Central memory CD4-positive, alpha-beta T cell (primary cell): ENCODE measurements at places on chromosomes 7 and 10.
A peak's percentile ranks its signal among the peaks of the same experiment; 100 is the strongest.

DNA sequence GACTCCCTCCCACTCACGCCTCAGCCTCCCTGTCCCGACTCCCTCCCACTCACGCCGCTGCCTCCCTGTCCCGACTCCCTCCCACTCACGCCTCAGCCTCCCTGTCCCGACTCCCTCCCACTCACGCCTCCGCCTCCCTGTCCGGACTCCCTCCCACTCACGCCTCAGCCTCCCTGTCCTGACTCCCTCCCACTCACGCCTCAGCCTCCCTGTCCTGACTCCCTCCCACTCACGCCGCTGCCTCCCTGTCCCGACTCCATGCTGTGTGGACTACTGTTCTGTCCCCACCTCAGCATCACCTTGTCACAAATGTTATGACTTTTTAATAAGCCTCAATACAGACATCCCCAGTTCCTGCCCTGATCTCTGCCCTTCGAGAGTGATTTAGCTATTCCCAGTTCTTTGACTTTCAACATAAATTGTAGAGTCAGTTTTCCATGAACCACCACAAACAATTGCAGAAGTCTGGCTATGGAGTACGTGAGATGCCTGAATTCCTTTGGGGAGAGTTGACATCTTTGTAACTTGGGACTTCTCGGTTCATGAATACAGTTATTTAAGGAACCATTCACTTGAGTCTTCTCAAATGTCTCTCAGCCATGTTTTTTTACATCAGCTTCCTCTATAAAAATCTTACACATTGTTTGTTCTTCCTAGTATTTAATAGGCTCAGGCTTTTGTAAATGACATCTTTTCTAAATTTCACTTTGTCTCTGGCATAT is 71.9 kb downstream of the FOXL3 start:
- no peak for DNase-seq

- DNase-seq, result no peak
Observed at GRCh38 chr10:80191589-80192270, 13.6 kb downstream of the ANXA11 start.

DNA sequence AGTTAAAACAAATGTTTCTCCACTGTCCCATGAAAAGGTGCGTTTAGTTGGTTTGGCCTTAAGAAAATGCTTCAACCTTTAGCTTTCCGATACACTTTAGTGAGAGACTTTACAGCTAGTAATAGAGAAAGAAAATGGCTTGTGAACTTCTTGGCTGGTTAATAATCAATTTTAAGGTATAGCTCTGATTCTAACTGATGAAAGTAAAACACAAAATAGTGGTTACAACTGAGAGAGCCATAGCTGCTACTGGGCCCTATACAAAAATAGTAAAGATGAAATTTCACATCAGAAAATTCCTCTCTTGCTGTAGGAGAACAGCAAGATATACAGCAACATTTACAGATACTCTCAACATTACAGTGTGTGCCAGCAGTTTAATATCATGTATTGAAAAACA is 371.4 kb downstream of the PHTF2 start:
- DNase-seq, result no peak

GRCh38 chr10:29657719-29658274 is 23.0 kb upstream of the SVIL start:
- DNase-seq, result peak; percentile 39

- DNase-seq, result no peak
Observed at GRCh38 chr7:156554488-156554887, 86.1 kb upstream of the RNF32 start.

- no peak for DNase-seq
Observed at GRCh38 chr10:94353336-94353735, 9.4 kb downstream of the NOC3L start.

GRCh38 chr10:110751850-110752249 is 107.7 kb downstream of the RBM20 start:
- DNase-seq, result no peak

DNA sequence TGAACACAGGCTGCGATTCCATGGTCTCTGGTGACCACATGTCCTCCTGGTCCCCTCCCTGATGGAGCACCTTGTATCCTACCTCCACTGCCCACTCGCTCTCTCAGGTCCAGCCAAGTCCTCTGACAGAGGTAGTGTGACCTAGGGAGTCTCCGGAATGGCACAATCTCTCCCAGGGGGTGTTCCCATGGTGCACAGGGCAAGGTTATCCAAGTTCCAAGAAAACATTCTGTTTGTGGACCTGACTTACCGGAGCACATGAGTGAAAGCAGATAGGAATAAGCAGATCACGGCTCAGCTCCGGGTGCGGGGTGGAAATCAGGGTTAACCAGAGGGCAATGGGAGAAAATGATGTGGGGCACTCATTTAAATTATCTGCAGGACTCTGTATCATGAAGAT is 45.8 kb upstream of the INSIG1 start:
- DNase-seq, result no peak

GRCh38 chr7:78607099-78607498 is 808.5 kb downstream of the PHTF2 start:
- no peak for DNase-seq

DNA sequence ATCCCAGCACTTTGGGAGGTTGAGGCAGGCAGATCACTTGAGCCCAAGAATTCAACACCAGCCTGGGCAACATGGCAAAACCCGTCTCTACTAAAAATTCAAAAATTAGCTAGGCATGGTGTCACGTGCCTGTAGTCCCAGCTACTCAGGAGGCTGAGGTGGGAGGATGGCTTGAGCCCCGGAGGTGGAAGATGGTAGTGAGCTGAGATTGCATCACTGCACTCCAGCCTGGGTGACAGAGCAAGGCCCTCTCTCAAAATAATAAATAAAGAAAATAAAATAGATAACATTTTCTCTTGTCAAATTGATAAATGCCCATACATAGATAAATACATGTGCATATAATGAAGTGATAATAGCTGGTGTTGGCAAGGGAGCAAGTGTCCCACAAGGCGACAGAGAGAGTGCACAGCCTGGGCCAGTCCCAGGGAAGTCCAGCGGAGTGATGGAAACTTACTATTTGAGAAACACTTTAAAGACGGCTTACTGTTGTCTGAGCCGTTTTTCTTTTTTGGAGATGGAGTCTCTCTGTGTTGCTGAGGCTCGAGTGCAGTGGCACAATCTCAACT is 33.4 kb upstream of the DLG5 start:
- no peak for DNase-seq
